ENCODE measurements at places on chromosomes 7 and 10.

DNA sequence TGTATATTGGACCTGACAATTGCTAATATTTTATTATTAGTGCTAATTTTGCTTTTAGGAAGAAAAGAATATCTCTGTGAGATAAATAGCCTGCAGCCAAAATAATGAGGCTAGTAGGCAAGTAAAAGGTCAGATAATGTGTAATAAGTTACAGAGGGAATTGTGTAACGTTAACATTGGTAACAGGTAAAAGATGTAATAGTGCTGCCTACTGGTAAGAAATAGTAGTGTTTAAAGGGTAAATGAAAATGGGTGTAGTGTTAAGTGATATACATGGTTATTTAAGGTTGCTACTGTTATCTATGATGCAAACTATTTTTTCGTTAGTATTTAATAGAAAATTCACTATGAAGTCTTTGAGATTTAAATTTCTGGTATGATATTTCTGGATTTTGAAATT is 9.2 kb upstream of the FOXP2 start:
- DNase-seq = no peak

DNA sequence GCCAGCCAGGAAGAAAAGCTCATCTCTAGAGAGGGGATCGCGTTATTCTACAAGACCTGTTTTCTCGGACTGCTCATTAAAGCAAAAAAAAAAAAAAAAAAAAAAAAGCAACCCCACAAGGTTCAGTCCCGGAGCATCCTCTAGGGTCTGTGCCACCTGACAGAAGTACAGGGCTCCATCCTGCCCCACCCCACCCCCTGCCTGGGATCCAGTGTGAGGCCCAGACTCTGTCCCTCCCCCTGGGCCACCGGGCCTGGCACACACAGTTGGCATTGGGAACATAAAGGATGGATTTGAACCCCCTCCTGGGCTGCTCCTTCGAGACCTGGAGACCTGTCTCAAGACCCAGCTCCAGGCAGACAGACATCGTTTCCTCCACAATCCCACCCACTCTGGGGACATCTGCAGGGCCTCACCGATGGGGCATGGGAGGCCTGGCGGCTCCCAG is 688 bp downstream of the ORAI2 start:
- no peak for DNase-seq

GRCh38 chr10:123858907-123859652 is 32.5 kb downstream of the CPXM2 start:
- no peak for DNase-seq

DNA sequence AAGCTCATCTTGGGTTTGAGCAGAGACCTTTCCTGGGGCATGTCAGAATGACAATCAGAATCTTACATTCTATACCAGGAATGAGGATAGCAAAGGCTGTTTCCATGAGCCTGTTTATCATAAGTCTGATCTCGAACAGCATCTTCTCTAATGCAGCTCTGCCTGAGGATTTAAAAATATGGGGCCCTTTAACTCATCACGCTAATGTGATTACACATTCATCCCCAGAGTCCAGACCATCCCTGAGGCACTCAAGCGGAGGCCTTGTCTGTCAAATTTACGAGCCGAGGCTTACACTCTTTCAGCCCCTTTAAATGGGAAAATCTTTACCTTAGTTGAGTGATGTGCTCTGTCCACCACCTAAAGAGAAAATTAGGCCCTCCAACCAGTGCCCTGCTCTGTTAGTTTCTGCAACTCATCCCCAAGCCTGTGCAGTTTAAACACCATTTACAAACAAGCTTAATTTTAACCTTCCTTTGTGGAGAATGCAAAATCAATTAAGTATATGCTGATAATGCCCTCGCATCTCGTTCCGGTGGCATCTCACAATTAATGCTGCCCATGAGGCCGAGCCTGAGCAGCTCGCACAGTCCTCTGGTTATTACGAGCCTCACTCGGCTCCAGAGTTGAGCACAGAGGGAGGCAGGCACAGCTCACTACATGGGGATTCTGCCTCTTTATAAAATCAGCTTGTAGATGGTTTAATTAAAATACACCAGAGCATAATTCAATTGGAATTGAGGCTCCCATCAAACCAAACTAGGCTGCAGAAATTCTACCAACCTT is 16.0 kb downstream of the CHST15 start:
- DNase-seq = no peak

DNA sequence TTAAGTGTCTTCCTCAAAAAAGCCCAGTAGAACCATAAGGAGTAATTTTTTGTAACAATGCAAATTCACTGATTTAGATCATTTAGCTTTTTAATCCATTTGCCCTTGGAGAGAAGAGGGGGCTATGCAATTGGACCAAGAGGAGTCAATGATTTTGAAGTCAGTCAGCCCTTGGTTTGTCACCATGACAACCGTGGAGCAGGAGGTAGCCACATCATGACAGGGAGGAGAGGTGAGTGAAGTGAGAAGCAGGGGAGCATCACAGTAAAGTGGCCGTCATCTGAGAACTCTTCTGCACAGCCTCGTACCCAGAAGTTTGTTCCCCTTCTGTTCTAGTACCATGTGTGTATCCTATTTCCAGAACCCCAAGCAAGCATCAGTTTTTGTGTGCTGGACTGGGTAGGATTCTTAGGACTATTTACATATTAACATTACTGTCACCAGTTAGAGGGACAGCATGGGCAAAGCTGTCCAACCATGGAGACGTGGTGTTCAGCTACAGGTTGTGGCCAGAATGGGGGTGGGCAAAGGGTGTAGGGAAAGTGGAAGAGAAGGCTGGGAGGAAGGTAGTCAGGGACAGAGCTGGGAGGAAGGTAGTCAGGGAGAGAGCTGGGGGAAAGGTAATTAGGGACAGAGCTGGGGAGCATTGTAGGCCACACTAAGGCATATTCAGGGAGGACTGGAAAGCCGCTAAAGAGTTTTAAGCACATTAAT is 13.1 kb downstream of the UBE3C start:
- no peak for DNase-seq

DNA sequence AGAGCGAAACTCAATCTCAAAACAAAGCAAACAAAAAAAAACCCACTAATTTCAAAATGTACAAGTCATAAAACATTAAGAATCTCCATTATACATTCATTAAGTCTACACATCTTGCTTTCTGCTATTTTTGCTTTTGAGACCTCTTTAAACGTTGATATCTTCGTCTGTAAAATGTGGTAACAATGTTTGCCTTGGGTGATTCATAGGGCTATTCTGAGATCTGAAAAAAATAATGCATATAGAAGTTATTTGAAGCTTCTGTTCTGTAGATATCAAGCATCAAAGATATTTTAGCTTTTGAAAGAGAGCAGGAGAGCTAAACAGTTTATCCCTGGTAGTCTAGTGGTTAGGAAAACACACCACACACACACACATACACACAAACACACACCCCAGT is 158.1 kb upstream of the PLXDC2 start:
- DNase-seq = no peak

DNA sequence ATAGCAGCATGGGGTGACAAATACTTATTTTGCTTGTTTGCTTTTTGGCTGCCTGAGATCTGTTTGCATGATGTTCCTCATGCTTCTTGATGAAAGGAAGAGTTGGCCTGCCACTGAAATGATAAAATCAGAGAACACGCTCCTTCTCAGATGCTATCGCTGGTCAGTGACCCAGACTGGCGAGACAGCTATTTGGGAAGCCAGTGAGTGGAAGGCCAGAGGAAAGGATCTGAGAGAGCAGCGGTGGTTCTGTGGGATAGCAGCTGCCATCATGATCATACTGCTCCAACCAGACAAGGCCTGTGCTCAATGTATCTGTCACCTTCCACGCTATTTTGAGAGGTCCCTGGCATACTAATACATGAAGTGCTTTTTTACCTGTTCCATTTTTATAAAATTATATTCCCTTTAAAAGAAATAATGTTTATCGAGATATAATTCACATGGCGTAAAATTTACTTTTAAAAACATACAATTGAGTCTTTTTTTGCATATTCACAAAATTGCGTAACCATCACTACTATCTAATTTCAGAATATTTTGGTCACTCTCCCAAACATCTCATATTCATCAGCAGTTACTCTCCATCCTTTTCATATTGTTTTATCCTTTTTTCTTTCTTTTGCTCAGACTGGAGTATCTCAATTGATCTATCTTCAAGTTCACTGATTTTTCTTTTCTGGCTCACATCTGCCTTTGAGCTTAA is 695.1 kb downstream of the TNS3 start:
- no peak for DNase-seq

DNA sequence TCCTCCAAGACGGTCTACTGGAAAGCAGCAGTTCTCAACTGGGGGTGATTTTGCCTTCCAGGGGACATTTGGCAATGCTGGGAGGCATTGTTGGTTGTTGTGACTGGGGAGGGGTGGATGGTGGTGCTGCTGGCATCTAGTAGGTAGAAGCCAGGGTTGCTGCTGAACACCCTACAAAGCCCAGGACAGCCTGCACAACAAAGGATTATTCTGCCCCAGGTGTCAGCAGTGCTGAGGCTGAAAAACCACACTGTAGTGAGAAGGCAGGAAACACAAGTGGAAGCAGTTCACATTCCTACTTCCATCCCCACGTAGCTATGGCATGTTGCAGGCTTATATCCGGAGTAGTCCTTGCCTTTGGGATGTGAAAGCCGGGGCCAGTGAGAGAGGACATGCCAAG is 86.9 kb downstream of the AOAH start:
- DNase-seq = no peak

DNA sequence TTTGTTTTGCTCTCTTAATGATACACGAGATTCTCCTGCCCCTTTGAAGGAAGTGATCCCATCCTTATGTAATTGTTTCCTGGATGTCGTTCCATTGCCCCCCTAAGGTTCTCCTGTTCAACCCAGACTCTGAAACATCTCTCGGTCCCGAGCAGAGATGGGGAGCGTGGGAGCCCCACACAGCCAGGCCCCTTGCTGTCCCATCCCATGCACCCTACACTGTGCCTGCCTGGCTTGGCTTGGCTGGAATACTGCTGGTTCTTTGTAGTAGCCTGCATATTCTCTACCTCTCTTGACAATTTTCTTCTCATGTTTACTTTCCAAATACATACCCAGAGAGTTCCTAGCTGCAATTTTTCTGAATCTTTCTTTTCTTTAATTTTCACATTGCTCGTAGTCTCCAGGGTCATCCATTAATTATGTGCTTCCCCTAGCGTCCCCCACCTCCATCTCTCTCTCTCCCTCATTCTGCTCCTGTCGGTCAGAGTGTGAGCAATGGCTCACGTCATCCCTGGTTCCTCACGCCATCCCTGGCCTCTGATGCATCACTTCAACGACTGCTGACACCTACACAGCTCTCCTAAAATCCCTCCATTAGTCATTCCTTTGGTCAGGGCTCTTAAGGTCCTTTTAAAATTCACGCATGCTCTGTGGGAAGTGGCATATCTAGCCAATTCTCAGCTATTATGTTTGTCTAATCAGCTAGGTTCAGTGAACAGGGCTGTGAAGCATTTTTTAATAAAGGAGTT is 32.5 kb upstream of the GPR158 start:
- no peak for DNase-seq

GRCh38 chr10:69741671-69742355 is 59.9 kb upstream of the COL13A1 start:
- no peak for DNase-seq

DNA sequence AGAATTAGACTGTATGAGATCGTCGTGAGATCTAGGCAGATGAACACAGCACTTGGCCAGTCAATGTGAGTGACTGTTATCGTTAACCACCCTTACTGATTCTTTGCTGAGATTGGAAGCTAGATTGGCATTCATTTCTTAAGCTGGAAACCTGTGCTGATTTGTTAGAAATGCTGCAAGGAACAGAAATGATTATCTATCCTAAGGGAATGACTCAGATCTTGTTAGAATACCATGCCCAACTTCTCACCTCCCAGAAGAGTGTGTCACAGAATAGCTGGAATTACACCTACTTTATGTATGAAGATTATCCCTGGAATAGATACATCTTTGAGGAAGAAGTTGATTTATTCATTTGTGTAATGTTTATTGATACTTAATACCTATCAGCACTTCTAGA is 275.2 kb downstream of the AUTS2 start:
- DNase-seq = no peak

DNA sequence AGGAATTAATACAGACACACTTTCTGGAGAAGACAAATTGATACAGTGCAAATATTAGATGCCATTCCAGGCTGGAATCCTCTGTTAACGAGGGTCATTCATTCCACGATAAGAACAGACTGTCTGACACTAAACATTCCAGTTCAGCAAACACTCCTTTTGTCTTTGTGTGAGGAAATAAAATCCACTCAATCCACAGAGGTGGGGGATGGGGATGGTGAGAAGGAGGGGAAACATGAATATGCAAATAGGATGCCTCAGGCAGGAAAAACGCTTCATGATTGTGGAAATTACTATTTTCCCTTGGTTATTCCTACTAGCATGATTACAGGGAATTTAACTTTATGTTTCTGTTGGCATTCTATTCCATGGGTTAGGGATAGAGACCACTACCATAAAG is 196.9 kb upstream of the CDCA7L start:
- DNase-seq = no peak

DNA sequence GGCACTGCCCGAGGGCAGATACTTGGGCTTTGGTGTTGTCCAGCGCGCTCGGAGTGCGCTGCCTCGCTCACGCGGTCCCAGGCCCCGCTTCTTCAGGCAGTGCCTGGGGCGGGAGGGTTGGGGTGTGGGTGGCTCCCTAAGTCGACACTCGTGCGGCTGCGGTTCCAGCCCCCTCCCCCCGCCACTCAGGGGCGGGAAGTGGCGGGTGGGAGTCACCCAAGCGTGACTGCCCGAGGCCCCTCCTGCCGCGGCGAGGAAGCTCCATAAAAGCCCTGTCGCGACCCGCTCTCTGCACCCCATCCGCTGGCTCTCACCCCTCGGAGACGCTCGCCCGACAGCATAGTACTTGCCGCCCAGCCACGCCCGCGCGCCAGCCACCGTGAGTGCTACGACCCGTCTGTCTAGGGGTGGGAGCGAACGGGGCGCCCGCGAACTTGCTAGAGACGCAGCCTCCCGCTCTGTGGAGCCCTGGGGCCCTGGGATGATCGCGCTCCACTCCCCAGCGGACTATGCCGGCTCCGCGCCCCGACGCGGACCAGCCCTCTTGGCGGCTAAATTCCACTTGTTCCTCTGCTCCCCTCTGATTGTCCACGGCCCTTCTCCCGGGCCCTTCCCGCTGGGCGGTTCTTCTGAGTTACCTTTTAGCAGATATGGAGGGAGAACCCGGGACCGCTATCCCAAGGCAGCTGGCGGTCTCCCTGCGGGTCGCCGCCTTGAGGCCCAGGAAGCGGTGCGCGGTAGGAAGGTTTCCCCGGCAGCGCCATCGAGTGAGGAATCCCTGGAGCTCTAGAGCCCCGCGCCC is at the start of gene NPY:
NPY (plus strand) TSS at position 294 of the 802 bp plus-strand sequence. CDS start 1,051 bp downstream, outside the sequence.
- DNase-seq = no peak

GRCh38 chr10:92573091-92573797 is 649 bp downstream of the IDE start:
- no peak for DNase-seq

- no peak for DNase-seq
Measured at GRCh38 chr7:157405914-157406810, 69.4 kb downstream of the DNAJB6 start.

- DNase-seq = no peak
Measured at GRCh38 chr7:148356303-148356702, 234.3 kb upstream of the C7orf33 start.
